ENCODE measurements at places on chromosomes 4 and X.

DNA sequence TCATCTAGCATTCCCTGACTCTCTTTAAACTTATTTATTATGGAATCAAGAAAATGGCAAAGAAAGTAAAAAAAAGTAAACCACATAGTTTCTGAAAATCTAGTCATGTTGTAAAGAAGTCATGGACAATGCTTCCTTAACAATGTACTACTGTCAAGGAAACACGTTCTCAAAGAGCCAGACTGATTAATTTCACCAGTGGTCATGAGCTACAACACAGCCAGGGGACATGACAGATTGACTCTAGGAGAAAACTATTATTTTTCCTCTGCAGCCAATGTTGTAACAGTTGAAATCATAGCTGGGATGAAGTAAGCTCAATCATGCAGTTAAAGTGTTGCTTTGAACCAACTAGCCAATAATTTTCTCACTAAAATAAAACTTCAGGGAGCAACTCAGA lies 109.2 kb downstream of the MAPK10 start:
- no peak for DNase-seq
- no peaks in the 10 kb centered on the region for H3K27me3 ChIP-seq
- H3K36me3 ChIP-seq, result no peaks in the 10 kb centered on the region

DNA sequence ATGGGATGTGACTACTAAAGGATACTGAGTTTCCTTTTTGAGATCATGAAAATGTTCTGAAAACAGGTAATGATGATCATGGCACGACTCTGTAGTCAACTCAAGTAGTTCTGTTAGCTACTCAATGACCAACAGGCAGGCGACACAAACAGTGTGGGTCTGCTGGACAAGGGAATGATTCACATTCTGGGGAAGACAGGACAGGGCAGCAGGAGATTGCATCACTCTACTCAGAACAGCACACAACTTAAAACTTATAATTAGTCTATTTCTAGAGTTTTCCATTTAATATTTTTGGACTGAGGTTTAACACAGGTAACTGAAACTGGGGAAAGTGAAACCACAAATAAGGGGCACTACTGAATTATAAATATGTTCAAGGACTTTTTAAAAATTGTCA lies 365.2 kb downstream of the PRDM5 start:
- H3K27me3 ChIP-seq, result no peaks in the 10 kb centered on the region
- peaks cover 7% of the 10 kb centered on the region for H3K4me1 ChIP-seq
- DNase-seq, result no peak
- no peaks in the 10 kb centered on the region for H3K36me3 ChIP-seq

GRCh38 chrX:109777749-109778148 lies 44.7 kb upstream of the ACSL4 start:
- H3K27ac ChIP-seq, result no peak overlapping the region
- H3K36me3 ChIP-seq, result no peaks in the 10 kb centered on the region
- no peaks in the 10 kb centered on the region for H3K4me1 ChIP-seq
- no peaks in the 10 kb centered on the region for H3K27me3 ChIP-seq
- H3K4me3 ChIP-seq, result no peak overlapping the region

DNA sequence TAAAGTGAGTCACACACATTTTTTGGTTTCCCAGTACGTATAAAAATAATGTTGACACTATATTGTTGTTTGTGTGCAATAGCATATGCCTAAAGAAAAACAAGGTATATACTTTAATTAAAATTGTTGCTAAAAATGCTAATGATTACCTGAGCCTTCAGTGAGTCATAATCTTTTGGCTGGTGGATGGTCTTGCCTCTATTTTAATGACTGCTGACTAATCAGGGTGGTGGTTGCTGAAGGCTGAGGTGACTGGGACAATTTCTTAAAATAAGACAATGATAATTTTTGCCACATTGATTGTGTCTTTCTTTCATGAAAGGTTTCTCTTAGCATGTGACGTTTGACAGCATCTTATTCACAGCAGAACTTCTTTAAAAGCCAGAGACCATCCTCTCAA lies 21.0 kb upstream of the ANXA10 start:
- H3K36me3 ChIP-seq, result no peaks in the 10 kb centered on the region
- no peaks in the 10 kb centered on the region for H3K4me1 ChIP-seq
- no peaks in the 10 kb centered on the region for H3K27me3 ChIP-seq
- DNase-seq, result no peak

DNA sequence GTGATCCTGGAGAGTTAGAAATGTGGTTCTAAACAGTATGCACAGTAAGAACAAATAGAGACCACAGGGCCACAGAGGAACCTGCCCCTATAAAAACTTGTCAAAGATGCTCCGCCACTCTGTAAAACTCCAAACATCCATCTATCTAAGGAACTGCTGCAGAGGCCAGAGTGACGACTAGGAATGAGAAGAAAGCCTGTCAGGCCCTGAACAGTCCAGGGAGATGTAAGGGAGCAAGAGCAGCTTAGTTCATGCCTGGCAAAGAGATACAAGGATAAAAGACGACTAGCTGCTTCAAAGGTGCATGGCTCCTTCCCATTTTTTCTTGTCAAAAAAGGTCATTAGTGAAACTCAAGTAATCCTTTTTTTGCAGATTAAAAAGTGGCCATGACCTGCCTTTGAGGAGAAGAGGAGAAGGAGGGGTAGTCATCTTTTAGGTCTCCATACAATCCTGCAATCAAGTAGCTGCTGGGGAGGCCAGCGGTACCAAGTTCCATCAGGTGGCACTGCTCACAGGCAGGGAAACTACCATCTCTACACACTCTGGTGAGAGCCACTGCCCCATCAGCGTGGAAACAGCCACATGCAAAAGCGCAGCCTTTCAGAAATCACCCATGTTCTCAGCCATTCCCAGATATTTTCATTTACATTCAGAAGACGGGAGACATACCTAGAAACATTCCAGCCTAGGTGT lies 162.1 kb downstream of the TSPAN5 start:
- no peaks in the 10 kb centered on the region for H3K4me1 ChIP-seq
- no peak overlapping the region for H3K4me3 ChIP-seq
- DNase-seq, result no peak
- H3K27ac ChIP-seq, result no peak overlapping the region
- H3K27me3 ChIP-seq, result no peaks in the 10 kb centered on the region
- no peaks in the 10 kb centered on the region for H3K36me3 ChIP-seq

DNA sequence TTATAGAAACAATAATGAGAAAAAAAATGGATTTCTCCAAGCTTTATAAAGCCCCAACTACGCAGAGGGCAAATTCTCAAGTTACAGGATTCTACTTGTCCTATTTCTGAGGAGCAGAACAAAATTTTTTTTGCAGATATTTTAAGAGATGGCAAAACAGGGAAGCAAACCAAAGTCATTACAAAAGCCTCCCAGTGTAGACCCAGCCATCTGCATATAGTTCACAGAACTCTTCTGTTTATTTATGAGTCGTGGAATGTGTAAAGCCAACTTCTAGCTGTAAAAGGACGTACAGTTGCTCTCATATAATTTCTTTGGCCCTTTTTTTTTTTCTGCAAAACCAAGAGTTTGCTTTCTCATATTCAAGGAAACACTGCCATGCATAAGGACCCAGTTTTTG lies 120.4 kb downstream of the PCDH7 start:
- no peaks in the 10 kb centered on the region for H3K4me1 ChIP-seq
- H3K27ac ChIP-seq, result no peak overlapping the region
- no peak overlapping the region for H3K4me3 ChIP-seq

DNA sequence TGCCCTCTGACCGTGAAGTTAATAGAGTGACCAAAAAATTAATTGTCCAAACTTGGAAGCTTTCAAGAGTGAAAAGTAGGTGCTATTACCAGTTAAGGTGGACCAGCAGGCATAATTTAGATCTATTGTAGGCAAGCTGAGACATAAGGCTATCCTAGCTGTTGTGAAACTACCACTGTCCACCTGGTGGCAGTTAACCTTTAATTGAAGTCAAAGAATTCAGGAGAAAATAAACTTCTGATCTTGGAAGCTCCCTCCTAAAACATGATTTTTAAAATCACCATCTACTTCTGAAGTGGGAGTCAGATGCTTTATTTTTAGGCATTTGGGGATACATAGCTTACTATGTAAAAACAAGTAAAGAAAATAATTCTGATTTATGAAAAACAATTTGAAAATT lies 636.3 kb upstream of the HTR2C start:
- H3K36me3 ChIP-seq, result no peaks in the 10 kb centered on the region
- no peak overlapping the region for H3K4me3 ChIP-seq
- DNase-seq, result no peak
- no peaks in the 10 kb centered on the region for H3K27me3 ChIP-seq

DNA sequence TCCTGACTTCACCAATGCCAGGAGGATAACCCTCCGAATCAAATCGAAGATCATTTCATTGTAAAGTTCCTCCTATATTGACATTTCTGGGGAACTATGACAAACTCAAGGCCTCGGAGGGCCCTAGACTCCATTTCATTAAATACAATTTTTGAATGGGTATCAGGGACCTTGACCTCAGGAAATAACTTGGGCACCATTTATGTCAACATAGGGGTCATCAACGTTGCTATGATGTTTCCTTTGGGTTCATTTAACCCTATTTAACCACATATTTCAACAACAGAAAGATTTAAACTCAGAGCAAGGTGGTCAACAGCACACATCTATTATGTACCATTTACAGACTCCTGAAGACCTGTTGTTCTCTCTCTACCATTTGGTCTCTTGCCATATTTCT lies 395.1 kb downstream of the TRIML1 start:
- no peaks in the 10 kb centered on the region for H3K36me3 ChIP-seq
- H3K27me3 ChIP-seq, result no peaks in the 10 kb centered on the region
- no peak overlapping the region for H3K4me3 ChIP-seq
- H3K4me1 ChIP-seq, result no peaks in the 10 kb centered on the region
- no peak for DNase-seq
- H3K27ac ChIP-seq, result no peak overlapping the region

- DNase-seq, result no peak
- no peaks in the 10 kb centered on the region for H3K27me3 ChIP-seq
- no peak overlapping the region for H3K27ac ChIP-seq
These were observed 609.3 kb upstream of the IGFBP7 start for GRCh38 chr4:57719456-57719855.

- DNase-seq, result no peak
- no peaks in the 10 kb centered on the region for H3K36me3 ChIP-seq
- H3K27me3 ChIP-seq, result no peaks in the 10 kb centered on the region
- H3K4me1 ChIP-seq, result no peaks in the 10 kb centered on the region
These were observed 19.6 kb downstream of the PRDM5 start for GRCh38 chr4:120902925-120903324.

GRCh38 chr4:41731569-41732126 lies 16.9 kb downstream of the PHOX2B start:
- H3K36me3 ChIP-seq, result no peaks in the 10 kb centered on the region
- H3K27ac ChIP-seq, result no peak overlapping the region
- H3K4me3 ChIP-seq, result no peak overlapping the region

GRCh38 chr4:177511611-177512010 lies 69.4 kb upstream of the AGA start:
- H3K27me3 ChIP-seq, result no peaks in the 10 kb centered on the region
- no peaks in the 10 kb centered on the region for H3K4me1 ChIP-seq
- DNase-seq, result no peak
- H3K27ac ChIP-seq, result no peak overlapping the region
